NCI-H2171 (cell line): ENCODE measurements at places on chromosomes 5 and 9.
A peak's percentile ranks its signal among the peaks of the same experiment; 100 is the strongest.

GRCh38 chr5:91182763-91183162 lies 200.4 kb downstream of the ARRDC3 start:
- no peak for DNase-seq

- no peak for DNase-seq
Measured at GRCh38 chr5:169474226-169474625, 109.3 kb upstream of the SPDL1 start.

DNA sequence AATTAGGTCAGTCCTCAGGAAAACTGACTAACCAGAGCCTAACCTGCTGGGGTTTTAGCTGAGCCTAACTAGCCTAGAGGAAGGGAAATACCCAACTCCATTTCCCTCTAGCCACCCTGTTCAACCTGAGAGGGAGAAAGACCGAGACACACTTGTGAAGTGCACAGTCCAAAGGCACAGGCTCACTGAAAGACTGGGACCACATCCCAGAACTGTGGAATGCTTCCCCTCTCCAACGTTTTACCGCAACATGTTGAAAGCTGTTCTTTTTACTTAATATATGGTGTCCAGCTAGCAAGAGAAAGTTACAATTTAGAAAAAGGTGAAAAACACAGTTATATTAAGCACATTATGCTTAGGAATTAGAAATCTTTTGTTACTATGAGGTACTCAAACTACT lies 76.8 kb upstream of the SIMC1 start:
- DNase-seq: no peak

DNA sequence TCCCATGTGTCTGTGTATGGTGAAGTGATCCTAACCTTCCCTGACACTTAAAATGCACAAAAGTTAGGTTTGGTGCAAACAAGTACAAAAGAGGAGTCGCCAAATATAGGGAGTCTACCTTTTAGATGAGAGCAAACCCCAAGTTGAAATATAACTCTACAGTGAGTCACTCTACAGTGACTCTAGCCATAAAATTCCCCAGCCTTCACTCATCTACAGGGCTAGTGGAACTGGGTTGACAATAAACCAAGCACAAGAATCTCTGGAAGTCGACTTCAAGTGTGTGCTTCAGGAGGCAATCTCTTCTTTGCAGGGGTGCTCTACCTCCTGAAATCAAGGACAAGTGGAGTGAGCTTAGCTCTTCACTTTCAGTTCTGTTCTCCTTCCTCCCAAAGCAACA lies 3.3 kb downstream of the SHISAL2B start:
- no peak for DNase-seq

- no peak for DNase-seq
Measured at GRCh38 chr9:81266674-81267073, 422.7 kb downstream of the TLE1 start.

GRCh38 chr9:107105784-107106183 lies 177.3 kb upstream of the RAD23B start:
- DNase-seq: peak; percentile 92

DNA sequence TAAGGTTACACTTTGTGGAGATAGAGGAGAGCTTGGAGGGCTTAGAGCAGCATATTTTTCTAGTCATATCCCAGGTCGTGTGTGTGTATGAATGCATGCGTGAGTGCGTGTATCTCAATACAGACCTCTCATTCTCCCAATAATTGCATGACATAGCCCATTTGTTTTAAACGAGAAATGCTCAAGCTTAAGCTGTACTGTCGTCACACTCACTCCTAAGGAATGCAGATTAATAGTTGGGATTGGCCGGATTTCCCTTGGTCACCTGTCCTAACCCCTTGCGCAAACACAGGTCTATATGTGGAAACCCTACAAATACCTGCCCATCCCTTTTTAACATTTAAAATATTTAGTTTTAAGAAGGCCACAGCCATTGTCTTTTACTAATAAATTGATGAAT lies 165.8 kb downstream of the SEMA5A start:
- no peak for DNase-seq

DNA sequence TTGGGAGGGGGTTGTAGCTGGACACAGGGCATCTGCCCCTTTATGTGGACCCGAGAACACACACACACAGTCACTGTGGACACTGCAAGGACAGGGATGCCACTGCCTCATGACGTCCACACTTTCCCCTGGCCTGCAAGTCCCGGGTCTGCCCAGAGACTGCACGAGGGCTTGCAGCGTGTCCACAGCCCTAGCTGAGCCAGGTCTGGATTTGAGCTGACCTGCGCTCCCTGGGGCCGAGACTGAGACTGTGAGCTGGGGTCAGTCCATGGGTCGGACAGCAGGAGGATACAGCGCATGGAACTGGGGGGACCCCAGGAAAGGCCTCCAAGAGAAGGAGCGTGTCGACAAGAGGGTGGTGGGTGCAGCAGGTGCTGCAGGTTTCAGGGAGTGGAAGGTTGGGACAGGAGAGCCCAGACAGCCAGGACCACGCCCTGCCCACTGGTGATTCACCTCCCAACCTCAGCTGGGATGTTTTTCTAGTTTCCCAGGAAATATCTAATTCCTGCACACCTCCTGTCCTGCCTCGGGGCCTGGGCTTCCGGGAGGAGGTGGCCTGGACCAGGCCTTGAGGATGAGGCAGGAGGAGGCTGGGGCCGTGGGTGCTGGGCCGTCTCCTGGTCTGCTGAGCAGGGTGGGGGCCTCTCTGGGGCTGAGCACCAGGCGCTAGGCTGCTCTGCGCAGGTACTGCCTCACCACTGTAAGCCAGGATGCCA lies 806 bp upstream of the RNF224 start:
- no peak for DNase-seq

DNA sequence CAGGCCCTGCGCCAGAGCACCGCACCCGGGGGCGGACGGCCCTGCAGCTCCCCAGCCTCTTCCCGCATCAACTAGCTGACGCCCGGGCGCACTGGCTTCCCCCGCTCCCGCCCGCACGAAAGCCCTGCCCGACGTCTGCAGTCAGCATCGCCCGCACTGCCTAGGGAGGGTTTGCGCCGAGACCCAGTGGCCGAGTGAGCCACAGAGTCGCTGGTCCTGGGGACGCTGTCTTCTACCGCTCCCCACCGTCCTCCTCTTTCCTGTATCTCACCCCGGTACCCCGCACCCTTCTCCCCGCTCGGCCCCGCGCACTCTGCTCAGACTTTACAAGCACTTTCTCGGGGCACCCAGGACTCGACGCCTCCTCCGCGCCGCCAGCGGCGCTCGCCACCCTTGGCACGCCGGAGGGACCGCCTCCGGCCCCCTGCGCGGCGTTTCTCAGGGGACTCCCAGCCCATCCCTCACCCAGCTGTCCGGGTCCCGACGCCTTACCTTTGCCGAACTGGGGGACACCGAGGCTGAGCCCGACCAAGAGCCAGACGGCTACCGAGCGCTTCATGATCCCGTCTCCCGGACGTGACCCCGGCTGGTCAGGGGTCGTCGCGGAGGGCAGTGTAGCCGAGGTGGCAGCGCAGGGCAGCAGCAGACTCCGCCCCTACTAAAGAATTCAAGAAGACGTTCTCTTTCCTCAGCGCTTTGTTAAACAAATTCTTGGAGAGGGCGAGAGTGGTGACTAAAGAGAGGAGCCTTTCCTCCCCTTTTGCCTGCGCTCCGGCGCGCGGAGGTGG lies 670 bp downstream of the EDIL3 start:
- DNase-seq: no peak

- DNase-seq: no peak
Measured at GRCh38 chr9:77896938-77897667, 134.5 kb downstream of the GNAQ start.

- DNase-seq: no peak
Measured at GRCh38 chr5:180598797-180599589, 7.7 kb upstream of the SCGB3A1 start.

- DNase-seq: no peak
Measured at GRCh38 chr5:66896171-66896570, 300.0 kb downstream of the MAST4 start.

GRCh38 chr5:84274585-84275468 lies 109.9 kb downstream of the EDIL3 start:
- no peak for DNase-seq

- DNase-seq: no peak
Measured at GRCh38 chr5:1324719-1325190, 20.1 kb downstream of the CLPTM1L start.
